NB4 (cell line): ENCODE measurements at places on chromosomes 7 and 10.
A peak's percentile ranks its signal among the peaks of the same experiment; 100 is the strongest.

DNA sequence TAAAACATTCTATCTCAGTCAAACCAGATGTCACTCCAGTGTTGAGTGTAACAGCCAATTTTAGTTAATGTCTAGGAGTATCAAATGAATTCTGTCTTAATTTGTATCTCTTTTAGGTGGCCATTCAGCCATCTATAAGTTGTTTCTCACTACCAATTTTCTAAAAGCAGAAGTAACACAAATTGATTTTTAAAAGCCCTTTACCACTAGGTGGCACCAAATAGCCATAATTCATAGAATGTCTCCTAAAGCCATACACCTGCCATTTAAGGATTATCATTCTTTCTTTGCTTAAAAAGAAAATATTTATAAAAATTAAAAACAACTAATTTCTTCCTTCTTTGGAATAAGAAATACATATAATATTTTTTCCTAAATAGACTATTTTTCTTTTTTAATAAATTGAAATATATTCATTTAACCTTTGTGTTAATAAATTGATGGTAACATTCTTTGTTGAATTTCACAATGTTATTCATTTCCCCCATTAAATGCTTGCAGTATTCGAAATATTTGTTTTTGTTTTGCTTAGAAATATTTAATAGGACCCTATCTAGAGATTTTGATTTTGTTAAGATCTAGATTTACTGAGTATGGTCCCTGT, 107.8 kb upstream of the PPP1R3A start:
- DNase-seq, result peak; percentile 71

DNA sequence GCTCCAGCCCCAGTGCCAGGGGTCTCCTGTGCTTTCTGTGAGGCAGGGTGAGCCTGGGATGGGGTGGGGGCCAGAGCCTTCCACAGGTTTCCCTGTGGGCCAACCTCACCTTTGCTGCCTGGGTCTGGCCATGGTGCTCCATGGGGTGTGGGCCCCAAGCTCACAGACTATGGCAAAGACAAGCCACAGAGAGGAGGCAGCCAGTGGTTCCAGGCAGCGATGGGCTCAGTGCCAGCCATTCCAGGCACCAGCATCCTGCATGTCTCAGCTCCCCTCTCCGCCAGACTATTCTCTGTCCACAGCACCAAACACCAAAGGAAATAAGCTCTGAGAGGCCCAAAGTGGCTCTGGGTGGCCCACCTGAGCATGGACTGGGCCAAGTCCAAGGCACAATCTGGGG, 133.5 kb downstream of the PTPN20 start:
- DNase-seq, result no peak

DNA sequence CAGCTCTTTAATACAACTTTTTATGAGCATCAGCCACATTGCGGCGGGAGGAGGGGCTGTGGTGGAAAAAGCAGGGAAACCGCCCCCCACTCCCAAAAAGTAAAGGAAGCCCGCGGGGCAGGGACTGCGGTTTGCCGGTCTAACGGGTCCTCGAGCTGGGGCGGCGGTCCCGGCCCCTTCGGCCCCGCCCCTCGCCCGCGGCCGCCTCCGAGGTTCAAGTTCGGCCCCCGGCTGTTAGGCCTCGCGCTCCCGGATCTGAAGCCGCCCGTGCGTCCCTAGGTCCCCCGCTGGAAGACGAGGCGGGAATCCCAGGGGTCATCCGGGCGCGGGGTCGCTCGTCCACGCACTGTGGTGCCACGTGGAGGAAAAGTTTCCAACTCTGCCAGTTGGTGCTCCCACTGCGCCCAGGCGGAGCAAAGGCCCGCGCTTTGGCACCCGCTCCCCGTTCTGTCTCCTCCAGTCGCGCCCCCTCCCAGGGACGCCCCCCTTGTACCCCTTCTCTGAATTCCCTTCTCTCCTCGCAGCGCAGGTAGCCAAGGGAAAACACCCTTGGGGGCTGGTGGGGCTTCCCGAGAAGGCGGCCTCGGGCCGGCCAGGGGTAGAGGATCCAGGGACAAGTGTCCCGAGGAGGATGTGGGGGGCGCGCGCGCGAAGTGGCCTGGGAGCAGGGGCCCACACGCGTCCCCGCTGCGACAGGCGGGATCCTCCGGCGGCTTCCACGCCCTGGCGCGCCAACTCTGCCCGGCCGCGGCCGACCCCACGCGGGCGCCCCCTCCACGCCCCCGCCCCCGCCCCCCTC, 798 bp upstream of the AUTS2 start:
- peak; percentile 93 for DNase-seq

- DNase-seq, result no peak
These were observed 119.3 kb upstream of the CHST15 start for GRCh38 chr10:124212702-124213101.

- no peak for DNase-seq
These were observed 31.9 kb downstream of the DLD start for GRCh38 chr7:107922886-107923285.

DNA sequence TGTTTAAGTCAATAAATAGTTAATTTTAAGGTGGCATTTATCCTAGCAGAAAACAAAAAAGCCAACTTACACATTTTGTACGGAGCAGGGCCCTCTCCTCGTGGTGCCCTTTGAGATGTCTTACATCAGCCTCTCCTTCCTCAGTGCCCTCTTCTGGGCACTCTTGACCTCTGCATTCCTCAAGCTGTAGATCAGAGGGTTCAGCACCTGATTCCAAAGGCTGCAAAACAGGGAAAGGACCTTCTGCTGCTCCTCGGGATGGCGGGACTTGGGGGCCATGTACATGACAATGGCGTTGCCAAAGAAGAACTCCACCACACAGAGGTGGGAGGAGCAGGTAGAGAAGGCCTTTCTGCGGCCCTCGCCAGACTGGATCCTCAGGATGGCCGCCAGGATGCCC, 4.6 kb upstream of the OR2A14 start:
- DNase-seq, result no peak

GRCh38 chr10:26436848-26437247, 1.3 kb upstream of the APBB1IP start:
- no peak for DNase-seq

DNA sequence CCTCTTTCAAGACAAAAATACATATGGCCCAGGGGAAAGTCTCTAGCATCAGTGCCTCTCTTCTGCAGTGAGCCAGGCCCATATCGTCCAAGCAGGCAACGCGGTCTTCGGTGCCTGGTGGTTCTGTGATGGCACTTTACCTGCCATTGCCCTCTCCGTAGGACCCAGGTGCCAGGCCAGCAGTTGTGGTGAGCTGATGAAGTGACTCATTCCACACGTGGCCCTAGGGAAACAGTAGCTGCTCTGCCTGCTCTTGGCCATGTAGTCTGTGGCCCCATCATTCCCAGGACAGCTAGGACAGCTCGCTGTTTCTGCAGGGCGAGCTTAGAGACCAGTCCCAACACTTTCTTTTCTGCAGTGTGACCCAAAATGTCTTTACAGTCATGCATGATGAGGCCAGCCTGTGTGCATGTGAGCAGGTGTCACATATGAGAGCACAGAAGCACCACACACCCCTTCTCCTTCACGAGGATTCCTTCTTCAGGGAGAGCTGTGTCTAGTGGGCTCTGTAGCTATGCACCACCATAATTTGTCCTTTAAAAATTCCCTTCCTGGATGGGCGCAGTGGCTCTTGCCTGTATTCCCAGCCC, 39.0 kb downstream of the SVIL start:
- no peak for DNase-seq

GRCh38 chr10:6600224-6600987, 20.3 kb upstream of the PRKCQ start:
- DNase-seq, result no peak

- no peak for DNase-seq
These were observed 398.1 kb upstream of the PRKCQ start for GRCh38 chr10:6978187-6978627.

DNA sequence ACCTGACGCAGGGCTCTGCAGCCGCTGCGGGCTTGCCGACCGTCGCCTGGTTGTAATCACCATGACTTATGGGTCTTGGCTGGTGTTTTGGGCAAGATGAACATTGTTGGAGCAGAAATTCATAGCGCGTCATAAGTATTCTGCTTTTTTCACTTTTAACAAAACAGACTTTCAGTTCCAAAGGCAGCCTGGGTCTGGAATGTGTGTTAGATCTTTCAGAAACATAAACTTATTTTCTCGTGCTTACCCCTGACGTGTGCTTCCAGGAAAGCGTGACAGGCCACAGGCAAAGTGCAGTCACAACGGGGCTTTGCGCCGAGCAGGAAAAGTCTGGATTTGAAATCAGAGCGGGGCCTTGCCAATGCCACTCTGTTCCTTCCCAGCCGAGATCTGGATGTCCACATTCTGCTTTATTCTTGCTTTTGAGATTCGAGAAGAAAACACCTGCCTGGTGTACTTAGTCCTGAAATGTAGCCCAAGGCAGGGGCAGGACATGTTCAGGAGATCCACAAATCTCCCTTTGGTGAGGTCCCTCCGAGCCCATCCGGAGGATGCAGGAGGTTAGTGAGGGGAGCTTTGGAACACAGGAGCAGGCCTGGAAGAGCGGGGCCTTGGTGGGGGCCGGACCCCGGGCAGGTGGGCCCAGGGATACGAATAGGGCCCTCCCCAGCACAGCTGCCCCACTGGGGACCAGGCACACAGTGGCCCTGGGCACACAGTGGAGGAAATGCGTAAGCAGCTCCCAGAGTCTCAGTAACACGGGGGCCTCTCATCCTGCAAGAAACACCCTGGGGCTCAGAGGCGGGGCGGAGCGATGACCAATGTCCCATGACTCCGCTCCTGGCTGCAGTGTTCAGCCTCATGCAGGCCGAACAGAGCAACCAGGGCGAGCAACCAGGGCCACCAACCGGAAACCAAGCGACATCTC, 49.5 kb upstream of the EBF3 start:
- DNase-seq, result no peak

- DNase-seq, result no peak
These were observed 17.9 kb upstream of the SERPINE1 start for GRCh38 chr7:101108961-101109360.

DNA sequence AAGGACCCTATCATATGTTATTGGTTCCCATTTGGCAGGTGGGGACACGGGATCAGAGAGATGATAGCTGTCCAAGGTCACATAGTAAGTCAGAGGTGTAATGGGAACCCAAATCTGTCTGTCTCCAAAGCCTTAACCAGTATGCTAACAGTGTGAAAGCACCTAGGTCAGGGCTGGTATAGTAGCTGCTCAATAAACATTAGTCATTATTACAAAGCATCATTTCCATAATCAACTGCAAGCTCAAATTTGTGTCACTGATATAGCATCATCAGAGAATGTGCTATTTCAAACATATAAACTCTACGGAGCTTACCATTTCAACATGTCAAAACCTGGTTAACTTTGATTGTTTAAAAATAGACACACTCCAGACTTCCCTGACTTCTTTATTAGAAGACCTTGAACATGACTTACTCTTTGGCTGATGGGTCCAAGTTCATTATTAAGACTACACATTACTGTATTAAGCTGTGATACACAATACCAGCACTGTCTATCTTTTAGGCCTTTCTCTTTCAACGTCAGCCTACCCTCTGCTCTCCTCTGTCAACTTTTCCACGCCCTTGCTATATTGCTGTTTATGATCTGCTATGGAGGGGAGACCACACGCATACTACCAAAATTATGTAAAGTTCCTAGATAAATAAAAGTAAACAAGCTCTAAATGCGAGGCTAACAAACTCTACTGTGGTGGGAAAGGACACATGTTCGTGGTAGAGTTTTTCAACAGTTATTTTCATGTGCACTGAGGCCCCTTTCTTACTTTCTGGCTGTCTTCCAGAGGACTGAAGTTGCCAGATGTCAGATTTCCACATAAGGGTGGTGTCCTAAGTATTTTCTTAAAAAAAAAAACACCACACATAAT, 33.6 kb downstream of the DNMBP start:
- no peak for DNase-seq

GRCh38 chr10:83287374-83287773, 851.9 kb upstream of the GHITM start:
- no peak for DNase-seq

DNA sequence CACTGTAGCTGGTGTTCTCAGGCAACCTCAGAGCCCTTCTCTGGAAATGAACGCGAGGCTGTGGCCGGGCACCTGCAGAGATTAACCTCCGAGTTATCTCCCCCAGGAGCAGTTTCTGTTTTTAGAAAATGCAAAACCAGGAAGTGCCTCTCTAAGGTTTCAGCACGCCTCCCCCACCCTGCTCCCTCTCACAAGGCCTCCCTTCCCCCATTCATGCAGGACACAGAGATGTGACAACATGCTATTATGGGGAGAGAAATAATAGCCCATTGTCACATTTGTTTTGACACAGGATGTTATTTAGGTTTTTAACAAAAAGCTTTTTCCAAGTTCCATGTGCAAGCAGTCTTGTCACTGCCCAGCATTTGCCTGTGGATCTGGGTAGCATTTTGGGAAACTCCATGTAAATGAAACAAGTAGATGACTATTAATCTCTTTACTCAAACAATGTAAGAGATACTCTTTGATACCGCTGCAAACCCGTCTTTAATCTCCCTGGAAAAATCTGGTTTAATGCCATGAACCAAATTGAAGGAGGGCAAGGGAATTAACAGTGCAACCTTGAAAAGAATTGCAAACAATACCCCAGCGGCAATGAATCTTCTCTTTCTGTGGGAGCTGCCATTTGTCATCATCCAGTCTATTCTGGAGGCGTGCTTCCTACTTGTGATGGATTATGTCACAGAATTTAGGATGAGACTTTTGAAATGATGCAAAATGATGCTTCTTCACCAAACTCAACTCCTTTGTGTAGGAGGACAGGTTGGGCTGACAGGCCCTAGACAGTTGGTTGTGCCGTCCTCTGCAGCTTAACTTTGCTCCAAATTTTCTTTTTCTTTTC, 86.5 kb upstream of the NMT2 start:
- peak; percentile 54 for DNase-seq

DNA sequence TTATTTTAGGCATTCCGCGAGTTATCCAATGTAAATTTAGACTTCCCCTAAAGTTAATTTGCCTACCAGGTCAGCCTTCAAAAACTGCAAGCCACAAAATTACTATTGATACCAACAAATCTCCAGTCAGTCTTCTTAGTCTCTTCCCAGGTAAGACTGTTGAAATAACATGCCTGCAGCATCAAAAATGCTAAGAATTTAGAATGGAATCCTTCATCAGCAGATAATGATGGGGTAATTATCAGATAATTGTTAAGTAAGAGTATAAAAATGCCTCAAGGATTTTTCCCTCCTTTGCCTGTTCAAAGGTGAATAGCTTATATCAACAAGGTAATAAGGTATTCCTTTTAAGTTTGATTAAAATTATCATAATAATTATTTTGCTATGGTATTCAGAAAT, 228.5 kb downstream of the BBS9 start:
- DNase-seq, result no peak

GRCh38 chr7:95454438-95455045, 19.7 kb upstream of the PON2 start:
- peak; percentile 11 for DNase-seq

GRCh38 chr10:30538086-30538485, 91.5 kb downstream of the LYZL2 start:
- DNase-seq, result no peak

DNA sequence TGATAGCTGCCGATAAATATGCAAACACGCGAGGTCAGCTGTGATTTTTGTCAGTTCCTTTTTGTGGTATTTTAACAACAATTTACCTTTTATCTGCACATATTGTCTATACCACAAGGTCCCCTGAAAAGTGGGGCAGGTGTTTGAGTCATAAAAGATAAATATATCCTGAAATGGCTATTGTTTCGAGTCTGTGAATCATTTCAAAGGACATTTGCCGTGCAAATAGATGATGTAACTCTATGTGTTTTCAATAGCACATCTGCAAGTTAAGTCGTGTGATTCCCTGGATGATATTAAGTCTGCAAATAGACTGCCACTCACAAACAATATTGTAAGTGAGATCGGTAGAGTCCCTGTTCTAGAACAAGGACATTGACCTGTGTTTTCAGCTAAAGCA, 193.0 kb upstream of the PITRM1 start:
- DNase-seq, result no peak
